ENCODE measurements at places on chromosomes 7 and 10. TPM values are rescaled to one million over a fixed set of nuclear protein-coding genes. Genes with fewer than 3 reads are reported as not detected.

- DNase-seq, result peak; percentile 12
Observed at GRCh38 chr10:69845574-69846292, 44.0 kb downstream of the COL13A1 start.

GRCh38 chr7:22361320-22361719 lies 4.4 kb upstream of the RAPGEF5 start:
- DNase-seq, result peak; percentile 36

OGDHL gene
- total RNA-seq, result 0.23 TPM

DNA sequence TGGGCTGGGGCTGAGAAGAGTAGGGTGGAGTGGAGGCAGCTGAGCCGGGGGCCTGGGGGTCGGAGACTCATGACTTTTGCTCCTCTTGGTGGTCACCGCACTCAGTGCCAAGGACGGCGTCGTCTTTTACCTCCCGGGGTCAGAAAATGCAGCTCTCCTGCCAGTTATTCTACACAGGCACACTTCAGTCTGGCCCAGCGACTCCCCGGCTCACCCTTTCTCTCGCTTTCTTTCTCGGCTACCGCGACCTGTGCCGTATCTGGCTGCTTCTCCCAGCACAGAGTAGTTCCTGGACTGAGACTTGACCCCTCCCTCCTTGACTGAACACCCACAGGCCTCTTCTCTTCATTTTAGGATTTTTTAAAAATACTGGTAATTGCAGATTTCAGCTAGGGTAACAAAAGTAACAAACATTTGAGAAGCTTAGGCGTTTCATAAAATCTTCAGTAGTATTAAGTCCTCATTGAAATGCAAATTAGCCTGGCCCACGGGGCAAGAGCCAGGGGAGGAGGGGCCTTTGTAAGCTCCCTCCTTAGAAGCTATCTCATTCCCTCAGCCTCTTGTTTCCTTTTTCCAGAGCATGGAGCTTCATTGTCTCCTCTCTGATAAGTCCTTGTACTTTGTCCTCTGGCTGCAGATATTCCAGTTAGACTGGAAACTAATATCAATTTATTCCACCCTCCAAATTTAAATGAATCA lies 1.1 kb upstream of the PRLHR start:
- no peak for DNase-seq

GRCh38 chr10:105974803-105975456 lies 1189.6 kb downstream of the SORCS1 start:
- DNase-seq, result no peak

DNA sequence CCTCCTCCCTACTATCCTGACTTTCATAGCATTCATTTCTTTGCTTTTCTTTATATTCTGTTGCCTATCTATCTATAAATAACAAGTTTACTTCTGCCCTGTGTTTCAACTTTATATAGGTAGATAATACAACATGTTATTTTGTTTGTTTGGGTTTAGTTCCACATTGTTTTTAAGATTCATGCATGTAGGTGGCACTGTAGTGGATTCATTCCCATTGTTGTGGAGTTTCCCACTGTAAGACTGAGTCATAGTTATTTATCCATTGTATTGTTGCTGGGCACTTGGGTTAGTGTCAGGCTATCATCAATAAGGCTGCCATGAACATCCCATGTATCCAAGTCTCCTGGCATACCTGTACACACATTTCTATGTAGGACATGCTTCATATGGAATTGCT lies 127.7 kb downstream of the ARHGAP22 start:
- DNase-seq, result no peak

FAM25C gene
- not detected for total RNA-seq

DNA sequence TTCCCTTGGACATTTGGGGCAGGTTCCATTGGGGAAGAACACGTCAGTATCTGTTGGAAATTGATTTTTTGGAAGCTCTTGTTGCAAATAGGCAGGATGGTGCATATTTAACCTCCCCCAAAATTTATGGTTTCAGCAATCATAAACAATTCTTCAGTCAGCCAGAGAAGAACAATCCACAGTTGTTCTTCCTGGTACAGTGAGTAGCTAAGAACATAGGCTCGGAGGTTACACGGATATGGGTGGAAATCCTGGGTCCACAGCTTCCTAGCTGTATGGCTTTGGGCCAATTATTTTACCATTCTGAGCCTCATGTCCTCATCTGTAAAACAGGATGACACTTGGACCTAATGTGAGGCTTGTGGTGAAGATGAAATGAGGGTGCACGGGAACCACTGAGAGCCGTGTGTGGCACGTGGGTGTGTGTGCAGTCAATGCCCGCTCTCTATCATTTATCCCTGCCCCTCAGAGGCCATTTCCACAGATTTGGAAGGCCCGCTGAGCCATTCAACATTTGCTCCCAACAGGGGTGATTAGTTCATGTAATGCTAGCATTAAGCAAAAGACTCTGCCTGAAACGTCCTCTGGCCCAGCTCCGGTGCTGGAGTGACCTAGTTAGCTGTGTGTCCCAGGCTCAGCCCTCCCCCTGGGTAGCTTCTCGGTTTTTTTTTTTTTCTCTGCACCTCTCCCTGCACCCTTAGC lies 9.7 kb downstream of the CAMK1D start:
- DNase-seq, result no peak

- DNase-seq, result peak; percentile 16
Observed at GRCh38 chr10:72006026-72006425, 41.8 kb downstream of the CHST3 start.

SPDYE8 gene
- not detected for total RNA-seq

DNA sequence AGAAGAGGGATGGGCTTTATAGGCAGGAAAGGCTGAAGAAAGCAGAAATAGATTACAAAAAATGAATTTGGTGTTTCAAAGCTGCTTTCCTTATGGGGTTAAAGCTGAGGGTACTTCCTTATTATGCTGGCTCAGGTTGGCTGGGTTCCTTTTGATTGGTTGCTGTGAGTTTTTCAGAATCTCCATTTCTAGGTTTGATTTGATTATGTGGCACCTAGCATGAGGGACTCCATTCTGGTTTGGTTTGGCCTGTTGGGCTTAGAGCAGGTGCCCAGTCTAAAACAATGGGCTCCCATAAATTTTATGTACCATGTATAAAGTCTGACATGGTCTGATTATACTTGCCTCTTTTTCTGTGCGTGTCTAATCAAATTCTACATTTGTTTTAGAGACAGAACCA lies 362.7 kb downstream of the CXCL12 start:
- DNase-seq, result no peak

POLR2J2 gene
- 16.2 TPM for total RNA-seq

TMEM130 gene
- total RNA-seq, result 0.57 TPM

ZNF736 gene
- 90.2 TPM for total RNA-seq

DNA sequence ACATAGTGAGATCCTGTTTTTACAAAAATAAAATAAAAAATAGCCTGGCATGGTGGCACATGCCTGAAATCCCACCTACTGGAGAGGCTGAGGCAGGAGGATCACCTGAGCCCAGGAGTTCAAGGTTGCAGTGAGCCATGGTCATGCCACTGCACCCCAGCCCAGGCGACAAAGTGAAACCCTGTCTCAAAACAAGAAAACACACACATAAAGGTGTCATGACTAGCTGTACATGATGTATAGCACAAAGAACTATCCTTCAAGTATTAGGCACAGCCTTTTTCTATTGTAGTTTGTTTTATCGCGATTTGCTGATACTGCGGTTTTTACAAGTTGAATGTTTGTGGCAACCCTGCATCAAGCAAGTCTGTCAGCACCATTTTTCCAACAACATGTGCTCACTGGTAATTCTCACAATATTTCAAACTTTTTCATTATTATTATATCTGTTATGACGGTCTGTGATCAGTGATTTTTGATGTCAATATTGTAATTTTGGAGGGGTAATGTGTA lies 11.5 kb upstream of the SNX13 start:
- DNase-seq, result no peak
